Bone marrow (tissue), 2 donors: ENCODE measurements at places on chromosomes 11 and 22.

- DNase-seq = no peak
These were observed 403.8 kb downstream of the CNTN5 start for GRCh38 chr11:99424313-99425084.

GRCh38 chr11:27052668-27053067 is 12.1 kb downstream of the BBOX1 start:
- DNase-seq = no peak

- DNase-seq = peak; percentile 73
These were observed 3.1 kb downstream of the AKIP1 start for GRCh38 chr11:8913961-8914660.

GRCh38 chr11:61616434-61616833 is 35.6 kb upstream of the SYT7 start:
- DNase-seq = no peak

GRCh38 chr11:119864836-119865235 is 135.8 kb upstream of the NECTIN1 start:
- DNase-seq = no peak

DNA sequence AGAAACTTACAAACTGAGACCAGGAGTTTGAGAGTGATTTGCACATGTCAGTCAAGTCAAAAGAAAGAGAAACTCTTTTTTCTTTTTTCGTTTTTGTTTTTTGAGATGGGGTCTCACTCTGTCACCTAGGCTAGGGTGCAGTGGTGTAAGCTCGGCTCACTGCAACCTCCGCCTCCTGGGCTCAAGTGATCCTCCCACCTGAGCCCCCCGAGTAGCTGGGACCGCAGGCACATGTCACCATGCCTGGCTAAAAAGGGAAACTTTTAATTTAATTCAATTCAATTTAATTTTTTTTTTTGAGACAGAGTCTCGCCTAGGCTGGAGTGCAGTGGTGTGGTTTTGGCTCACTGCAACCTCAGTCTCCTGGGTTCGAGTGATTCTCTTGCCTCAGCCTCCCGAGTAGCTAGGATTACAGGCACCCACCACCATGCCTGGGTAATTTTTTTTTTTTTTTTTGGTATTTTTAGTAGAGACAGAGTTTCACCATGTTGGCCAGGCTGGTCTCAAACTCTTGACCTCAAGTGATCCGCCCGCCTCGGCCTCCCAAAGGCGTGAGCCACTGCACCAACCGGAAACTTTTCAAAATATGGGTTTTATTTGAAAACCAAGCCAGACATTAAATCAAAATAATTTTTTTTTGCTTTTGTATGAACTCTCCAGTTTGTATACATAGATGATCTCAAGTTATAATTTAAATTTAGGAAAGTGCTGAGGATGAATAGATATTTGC is 9.9 kb downstream of the UCP3 start:
- DNase-seq = no peak

DNA sequence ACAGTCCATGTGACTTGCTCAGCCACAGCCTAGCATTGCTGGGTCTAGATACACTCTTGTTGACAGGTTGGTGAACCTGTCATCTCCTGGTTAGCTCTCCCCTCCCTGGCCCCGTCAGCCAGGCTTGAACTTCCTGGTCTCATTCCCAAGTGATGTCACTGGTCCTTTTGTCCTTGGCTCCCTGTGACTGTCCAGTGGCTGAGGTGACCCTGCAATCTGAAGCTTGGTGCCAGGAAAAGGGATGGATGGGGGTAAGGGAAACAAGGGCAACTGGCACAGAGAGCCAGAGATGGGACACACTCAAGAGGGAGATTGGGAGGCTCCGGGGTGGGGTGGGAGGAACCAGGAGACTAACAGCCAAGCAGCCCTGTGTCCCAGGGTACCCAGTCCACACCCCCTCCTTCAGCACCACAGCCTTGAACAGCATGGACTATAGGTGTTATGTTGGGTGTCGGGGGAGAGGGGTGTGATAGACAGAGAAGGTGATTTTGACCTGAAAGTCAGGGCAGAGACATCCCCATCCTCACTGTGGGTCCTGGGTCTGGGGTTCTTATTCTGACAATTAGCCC is 63.8 kb upstream of the THY1 start:
- DNase-seq = no peak

- no peak for DNase-seq
These were observed 245.2 kb downstream of the NTM start for GRCh38 chr11:131615611-131616010.

DNA sequence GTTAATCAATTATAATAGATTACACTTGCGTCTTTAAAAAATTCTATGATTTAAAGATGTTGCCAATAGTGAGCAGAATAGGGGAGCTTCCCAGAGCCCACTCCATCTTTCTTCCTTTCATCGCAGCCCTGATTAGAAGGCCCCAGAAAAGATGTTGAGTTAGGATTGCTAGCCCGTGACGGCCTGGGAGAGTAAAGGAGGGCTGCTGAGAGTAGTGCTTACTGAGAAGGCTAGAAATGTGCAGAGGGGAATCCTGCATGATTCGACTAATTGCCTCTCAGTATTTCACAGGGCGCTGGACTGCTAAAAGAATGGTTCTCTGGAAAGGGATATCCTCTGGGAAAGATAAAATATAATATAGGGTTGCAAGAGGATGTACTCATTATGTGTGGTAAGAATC is 160.5 kb downstream of the C11orf87 start:
- no peak for DNase-seq

DNA sequence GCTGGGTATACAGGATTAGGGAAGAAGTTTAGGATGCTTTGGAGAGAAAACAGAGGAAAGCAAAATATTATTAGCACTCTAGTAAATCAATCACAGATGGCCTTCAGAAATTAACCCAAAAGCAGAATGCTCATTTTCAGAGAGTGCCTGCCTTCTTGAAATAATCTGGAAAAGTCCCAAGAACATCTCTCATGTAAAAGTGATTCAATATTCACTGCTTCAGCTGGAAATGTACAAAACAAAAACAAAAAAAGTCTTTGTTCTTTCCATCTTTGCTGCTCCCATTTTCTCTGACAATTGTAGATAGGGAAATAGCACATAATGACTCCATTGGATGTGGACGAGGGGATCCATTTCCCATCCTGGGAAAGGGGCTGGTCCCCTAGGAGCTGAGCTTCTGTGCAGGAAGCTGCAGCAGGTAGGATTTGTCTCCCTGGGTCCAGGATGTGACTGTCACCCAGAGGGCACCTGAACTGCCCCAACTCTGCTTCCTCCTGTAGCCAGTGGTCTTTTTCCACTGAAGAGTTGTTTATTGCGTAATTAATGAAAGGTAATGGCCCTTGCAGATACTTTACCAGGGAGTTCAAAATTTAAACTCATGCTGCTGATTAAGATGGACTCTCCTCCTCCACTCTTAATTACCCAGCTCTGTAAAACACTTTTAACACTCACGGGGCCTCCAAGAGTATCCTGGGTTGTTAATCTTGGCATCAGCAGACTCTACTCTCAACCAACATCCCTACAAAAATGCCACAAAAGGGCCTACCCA is 57.9 kb downstream of the SC5D start:
- DNase-seq = no peak

- DNase-seq = no peak
These were observed 7.9 kb downstream of the EWSR1 start for GRCh38 chr22:29275819-29276565.

GRCh38 chr11:30960387-30960992 is 374.3 kb upstream of the MPPED2 start:
- DNase-seq = no peak

DNA sequence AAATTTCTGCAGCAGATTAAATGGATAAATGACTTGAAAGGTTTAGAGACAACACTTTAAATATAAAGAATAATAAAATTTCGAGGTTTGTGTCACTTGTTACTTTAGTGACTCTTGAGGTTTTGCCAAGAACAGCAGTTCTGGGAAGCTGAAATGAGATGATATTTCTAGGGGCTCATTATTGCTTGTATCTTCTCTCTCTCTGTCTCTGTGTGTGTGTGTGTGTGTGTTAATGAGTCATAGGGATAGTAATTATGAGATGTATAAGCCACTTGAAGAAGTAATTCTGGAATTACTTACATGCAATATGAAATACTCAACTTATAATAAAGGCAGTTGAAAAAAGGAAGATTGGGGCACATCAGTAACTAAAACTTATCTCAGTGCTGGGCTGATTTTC is 9.6 kb upstream of the OR10G7 start:
- no peak for DNase-seq

DNA sequence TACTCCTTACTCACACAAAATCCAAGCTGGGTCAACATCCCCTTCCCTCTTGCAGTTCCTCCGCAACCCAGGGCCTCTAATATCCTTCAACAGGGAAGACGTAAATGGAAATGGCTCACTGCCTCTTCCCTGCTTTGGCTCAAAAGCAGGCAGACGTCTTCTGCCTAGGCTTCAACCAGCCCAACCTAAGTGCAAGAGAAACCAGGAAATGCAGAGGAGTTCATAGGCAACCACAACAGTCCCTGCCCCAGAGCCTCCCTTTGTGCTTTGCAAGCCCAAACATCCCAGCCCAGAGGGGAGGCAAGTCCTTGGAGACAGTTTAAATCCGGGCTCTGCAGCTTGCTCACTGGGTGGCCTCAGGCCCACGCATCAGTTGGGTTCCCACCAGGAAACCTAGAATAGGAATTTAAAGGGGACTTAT is 33.3 kb downstream of the CD6 start:
- peak; percentile 41 for DNase-seq

GRCh38 chr11:78261367-78261766 is 72.6 kb downstream of the USP35 start:
- no peak for DNase-seq

DNA sequence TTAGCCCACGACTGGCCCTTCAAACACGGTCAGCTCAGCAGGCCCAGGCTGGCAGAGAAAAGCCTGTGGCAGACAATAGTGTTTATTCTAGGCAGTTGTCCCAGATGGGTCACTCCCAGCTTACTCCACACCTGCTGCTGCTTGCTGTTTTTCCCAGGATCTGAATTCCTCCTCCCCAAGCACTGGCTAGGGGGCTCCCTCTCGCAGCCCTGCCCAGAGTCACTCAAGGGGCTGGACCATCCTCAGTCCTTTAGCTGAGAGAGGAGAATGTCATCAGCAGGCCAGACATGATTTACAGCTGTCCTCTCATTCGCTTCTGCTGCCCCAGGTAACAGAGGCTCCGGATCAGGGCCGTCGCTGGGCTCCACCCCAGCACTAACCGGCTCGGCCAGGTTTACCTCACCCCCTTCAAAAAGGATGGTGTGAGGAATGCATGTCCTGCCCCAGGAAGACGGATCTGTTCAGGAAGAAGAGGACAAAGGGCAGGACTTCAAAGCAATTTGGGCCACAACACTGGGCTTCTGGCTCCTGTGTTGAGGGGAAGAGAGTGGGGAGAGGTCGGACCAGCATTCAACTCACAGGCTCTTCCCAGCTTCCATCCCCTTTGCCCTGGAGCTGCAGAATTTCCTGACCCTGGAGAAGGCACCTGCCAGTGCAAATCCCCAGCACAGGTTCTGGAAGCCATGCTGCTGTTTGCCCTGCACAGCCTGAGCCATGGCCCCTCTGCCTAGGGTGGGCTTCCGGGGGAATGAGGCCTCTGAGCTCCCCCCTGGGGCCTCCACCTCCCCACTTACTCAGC is 59.7 kb upstream of the BARX2 start:
- no peak for DNase-seq
